Hematopoietic multipotent progenitor cell (in vitro differentiated cells): ENCODE measurements at places on chromosomes 4 and X. TPM values are rescaled to one million over a fixed set of nuclear protein-coding genes. Genes with fewer than 3 reads are reported as not detected.

Gene NLGN4X
- under 0.01 TPM for total RNA-seq

Gene FAT1
- total RNA-seq = 0.81 TPM

Gene TCEAL8
- total RNA-seq = 22.9 TPM

Gene TBX22
- not detected for total RNA-seq

Gene INPP4B
- 24.5 TPM for total RNA-seq

Gene VEGFC
- not detected for total RNA-seq

Gene TLR1
- total RNA-seq = 13.2 TPM

Gene ASB12
- 0.81 TPM for total RNA-seq

Gene SMAD1
- 31.8 TPM for total RNA-seq

Gene SULT1B1
- 0.27 TPM for total RNA-seq

Gene PNPLA4
- 4.3 TPM for total RNA-seq

Gene NPY2R
- under 0.01 TPM for total RNA-seq

Gene MTTP
- total RNA-seq = under 0.01 TPM

Gene MAGEB3
- total RNA-seq = not detected

Gene GAGE12F
- not detected for total RNA-seq

Gene SMIM31
- total RNA-seq = not detected

Gene NLRP2B
- not detected for total RNA-seq

Gene PABPC1L2B
- not detected for total RNA-seq

Gene SPARCL1
- not detected for total RNA-seq

Gene DMRTC1B
- 0.27 TPM for total RNA-seq

Gene LUZP4
- total RNA-seq = not detected

Gene DKK2
- total RNA-seq = under 0.01 TPM

Gene LAMP2
- 135 TPM for total RNA-seq

Gene TXK
- total RNA-seq = 3.8 TPM

Gene TKTL2
- total RNA-seq = not detected

Gene TLR10
- 0.27 TPM for total RNA-seq

Gene LRP2BP
- 0.54 TPM for total RNA-seq

Gene TENM3
- total RNA-seq = not detected

Gene TRIM61
- total RNA-seq = 1.1 TPM

Gene MCF2
- total RNA-seq = under 0.01 TPM

Gene RBPJ
- 31.8 TPM for total RNA-seq

Gene CLIC2
- 11.3 TPM for total RNA-seq

Gene AKAP4
- not detected for total RNA-seq

Gene KCTD8
- under 0.01 TPM for total RNA-seq

Gene EDNRA
- total RNA-seq = not detected

Gene MMRN1
- total RNA-seq = 31.0 TPM

Gene POLN
- total RNA-seq = 0.81 TPM

Gene SPANXD
- not detected for total RNA-seq

Gene FRG1
- total RNA-seq = 5.7 TPM

Gene TEX11
- total RNA-seq = not detected

Gene S100G
- total RNA-seq = not detected

Gene MAGEA9B
- total RNA-seq = not detected

Gene CXCL5
- not detected for total RNA-seq

Gene ZFP92
- total RNA-seq = 3.0 TPM

Gene FAM241A
- 1.3 TPM for total RNA-seq

Gene DMD
- 0.54 TPM for total RNA-seq

Gene CLNK
- 0.27 TPM for total RNA-seq

Gene CDX4
- total RNA-seq = not detected
